ENCODE measurements at places on chromosomes 6 and 20. TPM values are rescaled to one million over a fixed set of nuclear protein-coding genes. Genes with fewer than 3 reads are reported as not detected.
A peak's percentile ranks its signal among the peaks of the same experiment; 100 is the strongest.

DNA sequence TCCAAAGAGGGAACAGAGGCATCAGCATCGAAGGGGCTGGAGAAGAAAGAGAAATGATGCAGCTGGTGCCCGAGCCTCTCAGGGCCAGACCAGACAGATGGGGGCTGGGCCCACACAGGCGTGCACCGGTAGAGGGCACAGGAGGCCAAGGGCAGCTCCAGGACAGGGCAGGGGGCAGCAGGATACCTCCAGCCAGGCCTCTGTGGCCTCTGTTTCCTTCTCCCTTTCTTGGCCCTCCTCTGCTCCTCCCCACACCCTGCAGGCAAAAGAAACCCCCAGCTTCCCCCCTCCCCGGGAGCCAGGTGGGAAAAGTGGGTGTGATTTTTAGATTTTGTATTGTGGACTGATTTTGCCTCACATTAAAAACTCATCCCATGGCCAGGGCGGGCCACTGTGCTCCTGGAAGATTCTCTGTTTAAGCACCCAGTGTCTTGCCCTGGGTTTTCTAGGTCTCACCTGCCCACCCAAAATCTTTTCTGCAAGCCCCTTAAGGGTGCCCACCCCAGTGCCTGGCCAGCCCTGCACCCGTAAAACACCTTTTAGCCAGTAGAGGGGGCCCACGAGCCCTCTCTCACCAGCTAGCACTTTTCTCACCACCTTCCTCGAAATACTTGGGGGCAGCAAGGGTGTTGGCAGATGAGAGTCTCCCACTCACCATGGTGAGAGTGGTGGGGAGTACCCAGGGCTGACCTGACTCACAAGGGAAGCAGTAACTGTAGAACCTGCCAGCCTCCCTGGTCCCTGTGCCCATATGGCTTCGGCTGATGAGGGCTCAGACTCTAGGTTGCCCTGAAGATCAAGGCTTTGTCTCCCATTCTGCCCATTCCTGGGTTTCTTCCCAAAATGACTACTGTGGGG lies 35.7 kb upstream of the ID1 start:
- peak; percentile 40 for DNase-seq

The FAM162B gene
- 2.7 TPM for total RNA-seq

The SALL4 gene
- 0.20 TPM for total RNA-seq

GRCh38 chr6:33909737-33910136 lies 105.9 kb upstream of the MLN start:
- DNase-seq, result no peak

DNA sequence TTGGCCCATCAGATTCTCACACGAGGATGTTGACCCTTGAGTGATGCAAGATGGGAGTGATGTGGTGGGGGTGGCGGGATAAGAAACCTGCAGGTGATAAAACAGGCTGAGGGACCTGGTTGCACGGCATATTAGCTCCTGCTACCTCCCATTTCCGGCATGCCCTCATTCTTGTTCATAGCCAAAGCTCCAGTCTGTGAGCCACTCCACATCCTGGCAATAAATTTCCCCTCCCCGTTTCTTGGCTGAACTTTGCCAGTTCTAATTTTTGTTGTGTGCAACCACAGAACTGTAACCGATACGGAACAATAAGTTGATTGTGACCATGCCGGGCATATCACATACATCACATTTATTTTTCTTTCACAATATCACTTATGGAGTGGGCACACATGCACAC lies 41.6 kb upstream of the NFATC2 start:
- no peak for DNase-seq

GRCh38 chr20:15071085-15071808 lies 733.8 kb upstream of the FLRT3 start:
- no peak for DNase-seq

DNA sequence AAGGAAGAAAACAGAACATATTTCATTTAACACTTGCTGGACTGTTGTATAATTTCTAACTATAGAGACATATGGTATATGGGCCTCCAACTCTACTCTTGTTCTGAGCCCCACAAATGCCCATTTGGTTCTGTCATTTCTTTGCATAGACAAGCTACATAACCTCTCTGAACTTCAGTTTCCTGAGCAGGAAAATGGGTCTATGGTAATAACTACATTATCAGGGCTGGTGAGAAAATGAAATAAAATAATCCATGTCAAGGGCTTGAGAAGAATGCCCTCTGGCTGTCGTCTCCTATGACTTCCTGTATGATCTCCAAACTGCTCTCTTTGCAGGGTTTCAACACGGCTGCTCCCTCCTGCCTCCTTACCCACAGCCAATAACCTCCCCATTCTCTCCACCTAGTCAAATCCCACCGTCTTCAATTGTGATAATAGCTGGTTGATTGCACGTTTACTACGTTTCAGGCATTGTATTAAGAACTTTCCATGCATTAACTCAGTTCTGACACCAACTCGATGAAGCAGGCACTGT lies 12.0 kb downstream of the ZCCHC3 start:
- DNase-seq, result no peak

The BEND6 gene
- 0.95 TPM for total RNA-seq

The SEMG1 gene
- 1.1 TPM for total RNA-seq

The RIPK1 gene
- total RNA-seq, result 26.3 TPM

GRCh38 chr6:3370361-3371221 lies 86.3 kb downstream of the SLC22A23 start:
- no peak for DNase-seq

- DNase-seq, result no peak
These were observed 24.1 kb downstream of the ZHX3 start for GRCh38 chr20:41293269-41294037.

The ADRM1 gene
- 78.8 TPM for total RNA-seq

- DNase-seq, result no peak
These were observed 264.2 kb downstream of the SYNE1 start for GRCh38 chr6:152372945-152373344.

DNA sequence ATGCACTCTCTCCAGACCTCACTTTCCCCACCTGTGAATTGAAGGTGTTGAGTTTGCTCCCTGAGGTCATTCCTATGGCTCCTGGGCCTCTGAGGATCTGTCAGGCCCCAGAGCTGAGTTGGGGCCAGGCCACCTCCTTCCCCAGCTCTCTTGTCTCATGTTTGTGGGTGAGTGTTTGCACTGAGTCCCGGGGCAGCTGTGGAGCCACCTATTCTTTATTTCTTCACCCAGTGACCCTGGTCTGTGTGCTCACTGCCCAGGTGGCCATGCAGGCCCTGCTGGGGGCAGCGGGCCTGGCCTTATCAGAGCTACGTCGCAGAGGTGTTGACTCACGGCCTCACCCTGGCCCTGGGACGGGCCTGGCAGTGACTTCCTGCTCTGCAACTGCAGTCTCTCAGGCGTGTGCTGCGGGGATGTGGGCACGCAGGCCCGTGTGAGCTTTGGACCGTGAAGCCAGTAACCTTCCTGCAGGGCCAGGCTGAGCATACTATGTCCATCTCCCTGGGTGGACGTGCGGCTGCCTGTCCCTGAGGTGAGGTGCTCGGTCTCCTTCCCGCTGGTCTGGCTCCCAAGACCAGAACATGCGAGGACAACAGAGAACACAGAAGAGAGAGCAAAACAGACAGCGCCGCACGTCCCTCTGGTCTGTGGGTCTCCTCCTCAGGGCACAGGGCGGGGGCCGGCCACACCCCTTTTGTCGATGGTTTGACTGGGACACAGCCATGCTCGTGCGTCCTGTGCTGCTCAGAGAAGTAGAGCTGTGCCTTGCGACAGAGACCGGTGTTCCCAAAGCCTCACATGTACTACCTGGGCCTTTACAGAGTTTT lies 12.1 kb downstream of the TMEM181 start:
- peak; percentile 57 for DNase-seq

DNA sequence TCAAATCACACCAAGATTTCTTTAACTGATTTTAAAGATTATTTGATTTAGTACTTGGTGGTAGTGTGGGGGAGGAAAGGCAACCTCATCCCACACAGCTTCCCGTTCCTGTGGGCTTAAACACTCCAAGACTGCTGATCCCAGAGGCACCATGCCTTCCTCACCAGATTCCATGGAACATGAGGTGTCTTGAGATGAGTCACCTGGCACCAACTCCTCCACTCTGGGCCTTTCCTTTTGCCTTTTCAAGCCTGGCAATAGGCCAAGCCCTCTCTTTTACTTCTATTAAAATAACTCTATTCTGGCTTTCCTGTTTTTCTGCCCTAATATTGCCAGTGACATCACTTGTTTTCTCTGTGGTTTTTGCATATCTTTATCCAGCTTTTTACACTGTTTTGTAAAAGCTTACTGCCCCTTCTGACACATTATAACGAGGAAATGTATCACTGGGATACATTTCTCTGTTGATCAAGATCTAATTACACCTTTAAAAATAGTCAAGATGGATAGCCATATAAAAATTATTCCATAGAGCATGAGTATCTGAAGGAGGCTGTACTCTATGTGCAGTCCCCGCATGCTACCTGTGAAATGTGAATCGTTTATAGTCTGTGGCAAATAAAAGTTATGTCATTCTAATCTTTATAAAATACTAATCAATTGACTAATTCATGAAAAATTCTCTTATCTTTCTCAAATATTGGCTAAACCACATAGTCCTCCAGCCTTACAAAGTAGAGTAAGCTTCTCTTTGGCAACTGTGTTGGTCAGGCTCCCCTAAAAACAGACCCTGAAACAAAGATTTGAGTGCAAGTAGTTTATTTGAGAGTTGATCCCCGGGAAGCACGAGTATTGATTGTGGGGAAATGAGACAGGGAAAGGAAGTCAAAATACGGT lies 257.8 kb upstream of the KCNQ5 start:
- peak; percentile 14 for DNase-seq

The RSPH4A gene
- total RNA-seq, result 0.49 TPM

The VGLL2 gene
- not detected for total RNA-seq

- no peak for DNase-seq
These were observed 182.5 kb downstream of the GMPR start for GRCh38 chr6:16420715-16421461.

The ULBP1 gene
- total RNA-seq, result 0.09 TPM

- no peak for DNase-seq
These were observed 25.1 kb upstream of the RPP40 start for GRCh38 chr6:5028921-5029320.

GRCh38 chr6:169528755-169529154 lies 173.1 kb downstream of the WDR27 start:
- no peak for DNase-seq

DNA sequence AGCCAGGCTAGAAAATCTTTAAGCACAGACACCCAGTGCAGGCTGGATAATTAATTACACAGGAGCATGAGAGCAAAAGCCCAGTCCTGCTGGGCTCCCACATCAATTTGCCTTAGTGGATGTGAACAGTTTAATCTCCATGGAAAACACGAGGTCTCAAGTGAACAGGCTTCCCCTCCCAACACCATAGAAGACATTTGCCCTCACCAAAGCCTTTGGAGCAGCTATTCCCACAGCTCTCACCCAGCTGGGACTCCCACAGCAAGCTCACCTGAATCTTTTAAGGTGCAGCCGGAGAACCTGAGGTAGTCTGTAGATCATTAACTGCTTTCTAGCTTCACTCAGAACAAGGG lies 12.0 kb downstream of the TOMM6 start:
- DNase-seq, result no peak

DNA sequence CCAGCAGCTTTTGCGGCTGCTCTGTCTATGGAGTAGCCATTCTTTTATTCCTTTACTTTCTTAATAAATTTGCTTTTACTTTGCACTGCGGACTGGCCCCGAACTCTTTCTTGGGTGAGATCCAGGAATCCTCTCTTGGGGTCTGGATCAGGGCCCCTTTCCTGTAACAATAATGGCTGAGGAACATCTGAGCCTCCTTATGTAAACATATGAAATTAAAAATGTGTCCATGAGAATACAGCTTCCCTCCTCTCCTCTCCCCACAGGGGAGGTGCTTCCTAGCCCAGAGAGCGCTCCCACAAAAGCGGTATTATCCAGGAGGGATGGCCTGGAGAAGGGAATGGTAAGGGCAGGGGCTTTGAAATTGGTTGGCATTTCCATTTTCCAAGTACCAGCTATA lies 81.1 kb downstream of the PSMG4 start:
- DNase-seq, result no peak

GRCh38 chr20:47309806-47310426 lies 46.6 kb downstream of the ZMYND8 start:
- no peak for DNase-seq

- DNase-seq, result no peak
These were observed 64.4 kb upstream of the TFB1M start for GRCh38 chr6:155378724-155379123.

DNA sequence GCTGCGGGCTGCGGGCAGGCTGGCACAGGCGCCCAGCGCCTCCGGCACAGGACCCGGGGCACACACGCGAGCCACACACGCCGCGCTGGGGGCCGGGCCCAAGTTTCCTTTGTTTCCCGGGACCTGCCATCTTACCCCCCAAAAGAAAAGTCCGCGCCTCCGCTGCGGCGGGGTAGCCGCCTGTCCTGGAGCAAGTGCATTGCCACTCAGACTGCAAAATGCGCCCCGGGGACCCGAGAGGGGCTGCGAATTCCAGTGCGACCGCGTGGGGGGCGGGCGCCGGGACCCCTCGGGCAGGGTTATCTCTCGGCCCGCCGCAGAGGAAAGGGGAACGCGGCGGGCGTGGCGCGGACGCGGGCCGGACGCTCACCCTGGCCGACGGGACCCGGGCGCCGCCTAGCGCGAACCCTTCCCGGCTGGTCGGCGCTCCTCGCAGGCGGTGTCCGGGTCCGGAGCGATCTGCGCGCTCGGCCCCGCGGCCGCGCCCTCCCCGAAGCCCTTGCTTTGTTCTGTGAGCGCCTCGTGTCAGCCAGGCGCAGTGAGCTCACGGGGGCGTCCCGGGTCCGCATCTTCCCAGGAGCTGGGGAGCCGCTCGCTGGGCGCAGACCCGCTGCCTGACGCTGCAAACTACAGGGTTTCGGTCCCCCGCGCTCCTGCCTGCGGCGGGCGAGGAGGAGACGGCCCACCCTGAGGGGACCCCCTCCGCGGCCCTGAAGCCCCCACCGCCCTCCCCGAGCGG lies 639 bp upstream of the CD24 start:
- DNase-seq, result peak; percentile 53

The SAMD5 gene
- total RNA-seq, result 7.3 TPM

DNA sequence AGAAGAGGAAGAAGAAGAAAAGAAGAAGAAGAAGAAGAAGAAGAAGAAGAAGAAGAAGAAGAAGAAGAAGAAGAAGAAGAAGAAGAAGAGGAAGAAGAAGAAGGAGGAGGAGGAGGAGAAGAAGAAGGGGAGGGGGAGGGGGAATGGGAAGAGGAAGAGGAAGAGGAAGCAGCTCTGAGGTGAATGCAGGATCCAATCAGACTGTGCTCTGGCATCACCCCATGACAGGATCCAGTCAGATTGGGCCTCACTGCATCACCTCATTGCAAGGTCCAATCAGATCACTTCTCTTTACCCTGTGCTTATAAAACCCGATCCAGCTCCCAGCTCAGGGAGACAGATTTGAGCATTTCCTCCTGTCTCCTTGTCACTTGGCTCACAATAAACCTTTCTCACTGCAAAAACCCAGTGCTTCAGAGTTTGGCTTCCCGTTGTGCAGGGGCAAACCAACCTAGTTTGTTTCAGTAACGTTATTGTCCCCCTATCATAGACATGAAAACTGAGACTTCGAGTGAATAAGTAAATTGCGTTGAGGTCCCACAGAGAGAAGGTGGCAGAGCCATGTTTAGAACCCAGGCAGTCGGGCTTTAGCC lies 28.6 kb upstream of the YWHAB start:
- DNase-seq, result no peak

The COL19A1 gene
- total RNA-seq, result 0.49 TPM

GRCh38 chr6:165676435-165677068 lies 13.5 kb upstream of the PDE10A start:
- DNase-seq, result no peak

- peak; percentile 58 for DNase-seq
These were observed 68.8 kb downstream of the TSHZ2 start for GRCh38 chr20:53040693-53041589.

The RHAG gene
- total RNA-seq, result 0.52 TPM
